Ovary (tissue), 10 donors: ENCODE measurements at places on chromosomes 7 and 10. TPM values are rescaled to one million over a fixed set of nuclear protein-coding genes. Genes with fewer than 3 reads are reported as not detected.

Gene UNCX
- total RNA-seq: not detected

DNA sequence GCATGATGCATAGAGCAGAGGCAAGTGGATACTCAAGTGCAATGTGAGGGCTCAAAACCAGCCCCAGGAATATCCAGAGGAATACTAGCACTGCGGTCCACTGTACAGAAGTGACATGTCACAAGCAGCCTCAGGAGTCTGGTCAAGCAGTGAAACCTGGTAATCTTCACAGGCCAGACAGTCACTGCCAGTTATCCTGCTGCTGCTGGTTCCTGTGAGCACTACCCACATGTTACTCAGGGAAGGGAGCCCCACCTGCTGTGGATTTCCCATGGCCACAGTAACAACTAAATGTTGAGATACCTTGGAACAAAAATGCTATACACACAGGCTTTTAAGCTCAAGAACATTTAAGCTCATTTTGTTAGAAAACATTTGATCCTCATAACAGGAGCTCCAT, 103.0 kb downstream of the RNF133 start:
- no peak for DNase-seq
- no peaks in the 10 kb centered on the region for H3K36me3 ChIP-seq
- H3K27ac ChIP-seq: no peak overlapping the region
- no peaks in the 10 kb centered on the region for H3K27me3 ChIP-seq
- H3K4me1 ChIP-seq: no peaks in the 10 kb centered on the region
- H3K4me3 ChIP-seq: no peak overlapping the region

- no peak for DNase-seq
- no peaks in the 10 kb centered on the region for H3K27me3 ChIP-seq
- H3K36me3 ChIP-seq: no peaks in the 10 kb centered on the region
- no peak overlapping the region for H3K27ac ChIP-seq
Observed at GRCh38 chr10:112938808-112939482, 11.1 kb upstream of the TCF7L2 start.

DNA sequence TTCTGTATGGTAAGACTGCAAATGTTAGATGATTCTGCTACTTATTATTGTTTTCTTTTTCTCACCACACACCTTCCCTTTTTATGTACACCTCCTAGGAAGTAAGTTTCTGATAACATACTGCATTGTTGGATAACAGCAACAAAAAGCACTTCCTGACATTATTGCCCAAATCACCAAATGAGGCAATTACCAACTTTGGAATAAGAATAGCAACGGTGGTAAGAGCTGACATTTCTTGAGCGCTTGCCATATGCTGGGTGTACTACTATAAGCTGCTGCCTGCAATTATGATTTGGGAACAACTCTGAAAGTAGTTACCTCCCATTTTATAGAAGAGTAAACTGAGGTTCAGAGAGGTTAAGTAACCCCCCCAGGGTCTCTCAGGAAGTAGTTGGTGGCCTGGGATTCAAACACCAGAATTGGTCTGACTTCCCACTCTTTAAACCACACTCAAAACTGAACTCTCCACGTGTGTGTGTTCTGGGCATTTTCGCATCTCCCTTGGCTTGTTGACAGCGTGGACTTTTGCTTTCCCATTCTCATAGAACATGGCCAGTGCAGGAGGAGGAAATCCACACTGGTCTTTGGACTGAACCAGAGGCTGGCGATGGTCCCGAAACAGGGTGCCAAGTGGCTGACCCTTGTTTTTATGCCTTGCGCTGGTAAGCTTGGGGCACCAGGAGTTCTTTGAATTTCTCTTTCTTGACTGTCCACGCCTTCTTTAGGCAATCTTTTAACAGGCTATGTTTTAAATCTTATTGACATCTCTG, 71.4 kb downstream of the TCF7L2 start:
- H3K36me3 ChIP-seq: no peaks in the 10 kb centered on the region
- H3K4me1 ChIP-seq: peaks cover 27% of the 10 kb centered on the region
- no peaks in the 10 kb centered on the region for H3K27me3 ChIP-seq
- no peak overlapping the region for H3K27ac ChIP-seq
- DNase-seq: no peak

DNA sequence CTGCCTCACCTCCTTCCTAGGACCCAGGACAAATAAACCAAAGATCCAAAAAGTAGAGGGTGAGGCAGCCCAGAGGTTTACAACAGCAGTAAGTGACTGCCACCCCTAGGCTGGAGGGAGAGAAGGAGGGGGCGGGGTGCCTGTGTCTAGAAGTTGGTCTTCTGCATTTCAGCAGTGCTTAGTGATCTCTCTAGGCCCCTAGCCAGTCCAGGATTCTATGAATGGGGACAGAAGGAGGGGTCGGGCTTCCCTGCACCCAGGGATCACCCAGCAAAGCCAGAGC, 62.8 kb upstream of the KDM7A start:
- H3K27me3 ChIP-seq: no peaks in the 10 kb centered on the region
- no peak overlapping the region for H3K4me3 ChIP-seq
- no peaks in the 10 kb centered on the region for H3K4me1 ChIP-seq

DNA sequence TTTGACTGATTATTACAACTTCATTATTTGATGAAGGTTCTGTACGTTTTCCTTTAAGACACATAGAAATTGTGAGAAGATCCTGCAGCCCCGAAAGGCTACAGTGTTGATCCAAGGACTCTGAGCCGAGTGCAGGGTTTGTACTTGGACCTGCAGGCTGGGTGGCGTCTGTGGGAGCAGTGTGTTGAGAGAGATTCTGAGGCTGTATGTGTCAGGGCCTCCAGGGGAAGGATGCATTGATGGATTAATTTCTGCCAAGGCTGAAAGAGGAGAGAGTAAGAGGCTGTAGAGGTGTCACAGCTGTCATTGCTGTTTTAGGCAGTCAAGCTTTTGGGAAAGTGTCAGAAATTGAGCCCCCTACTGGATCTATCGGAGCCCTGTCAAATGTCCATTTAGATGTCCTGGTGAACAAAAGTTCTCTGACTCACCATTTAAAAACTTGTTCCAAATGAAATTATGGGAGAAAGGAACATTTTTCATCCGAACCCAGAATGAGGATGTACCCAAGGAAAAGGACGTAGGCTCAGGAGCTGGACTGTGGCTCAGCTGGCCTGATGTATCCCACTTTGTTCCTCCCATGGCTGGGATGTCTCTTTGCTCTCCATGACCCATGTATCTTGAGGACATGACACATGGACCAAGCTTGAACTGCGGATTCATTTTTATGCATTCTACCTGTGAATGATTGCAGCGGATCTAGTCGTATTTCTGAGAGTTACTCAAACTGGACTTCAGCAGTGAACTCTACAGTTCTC, 102.2 kb downstream of the TCF7L2 start:
- peaks cover 50% of the 10 kb centered on the region for H3K4me1 ChIP-seq
- H3K27ac ChIP-seq: peak overlapping the region; percentile 22
- no peaks in the 10 kb centered on the region for H3K27me3 ChIP-seq
- no peak overlapping the region for H3K4me3 ChIP-seq
- no peak for DNase-seq
